ENCODE measurements at places on chromosomes 2 and 18. TPM values are rescaled to one million over a fixed set of nuclear protein-coding genes. Genes with fewer than 3 reads are reported as not detected.

- H3K36me3 ChIP-seq, result 0 out of 2 replicates have a peak, but pooled peaks cover 5% of the 10 kb centered on the region
- H3K4me3 ChIP-seq, result no peak overlapping the region
- no peak for DNase-seq
- peaks cover 15% of the 10 kb centered on the region for H3K4me1 ChIP-seq
- no peaks in the 10 kb centered on the region for H3K27me3 ChIP-seq
These were observed 69.9 kb downstream of the PMS1 start for GRCh38 chr2:189854187-189854586.

- peaks cover 4% of the 10 kb centered on the region for H3K27me3 ChIP-seq
- H3K27ac ChIP-seq, result no peak overlapping the region
- no peak for DNase-seq
- no peak overlapping the region for H3K4me3 ChIP-seq
- no peaks in the 10 kb centered on the region for H3K36me3 ChIP-seq
These were observed 182.3 kb downstream of the LOXHD1 start for GRCh38 chr18:46474487-46475389.

DNA sequence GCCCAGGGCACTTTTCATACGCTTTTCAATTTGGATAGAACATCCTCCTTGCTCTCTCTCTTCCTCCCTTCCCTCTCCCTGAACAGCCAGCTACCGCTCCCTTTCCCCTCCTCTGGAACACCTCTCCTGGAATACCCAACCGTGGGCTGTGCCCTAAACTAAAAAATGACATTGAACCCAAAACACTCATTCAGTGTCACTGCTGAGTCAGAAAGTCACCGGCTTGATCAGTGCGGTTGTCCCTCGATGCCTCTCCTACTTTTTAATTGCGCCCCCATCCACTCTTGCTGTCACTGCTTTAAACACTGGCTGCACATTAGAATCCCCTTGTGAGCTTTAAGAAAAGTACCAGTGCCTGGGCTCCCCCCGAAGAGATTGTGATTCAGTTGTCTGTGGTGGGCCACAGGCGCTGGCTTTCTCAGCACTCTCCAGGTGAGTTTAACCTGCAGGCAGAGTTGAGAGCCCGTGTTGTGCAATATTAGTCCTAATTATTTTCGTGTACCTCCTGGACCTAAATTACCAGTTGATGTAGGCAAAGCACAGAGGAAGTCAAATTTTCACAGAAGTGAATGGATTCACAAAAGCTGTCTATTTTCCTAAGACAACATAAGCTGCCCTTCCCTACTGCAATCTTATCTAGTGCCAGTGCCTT, 302.0 kb downstream of the PRKCE start:
- no peaks in the 10 kb centered on the region for H3K36me3 ChIP-seq
- H3K4me1 ChIP-seq, result no peaks in the 10 kb centered on the region
- H3K27ac ChIP-seq, result no peak overlapping the region
- no peak overlapping the region for H3K4me3 ChIP-seq
- no peak for DNase-seq

DNA sequence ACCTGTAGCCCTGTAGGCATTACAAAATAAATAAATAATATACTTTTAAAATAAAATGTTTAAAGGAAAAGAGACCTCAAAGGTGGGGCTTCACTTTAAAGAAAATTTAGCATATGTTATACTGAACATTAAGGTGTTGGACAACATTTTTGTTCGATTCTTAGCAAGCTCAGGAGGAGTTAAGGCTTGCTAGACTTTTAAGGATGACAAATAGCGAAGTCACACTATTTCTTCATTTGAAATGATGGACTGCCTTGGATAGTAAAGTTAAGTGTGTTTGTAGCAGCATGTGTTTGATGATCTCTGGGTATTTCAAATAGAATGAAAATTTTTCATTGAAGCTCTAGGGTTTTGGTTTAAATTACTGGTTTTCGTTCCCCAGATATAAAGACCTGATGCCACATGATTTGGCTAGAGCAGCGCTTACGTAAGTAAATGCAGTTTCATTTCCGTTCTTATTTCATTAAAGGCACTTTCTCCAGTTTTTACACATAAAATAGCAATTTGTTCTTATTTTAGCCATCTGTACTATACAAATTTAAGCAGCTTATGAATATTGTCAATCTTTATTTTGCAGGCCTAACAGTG, 24.9 kb downstream of the HADHB start:
- H3K4me3 ChIP-seq, result no peak overlapping the region
- H3K27me3 ChIP-seq, result no peaks in the 10 kb centered on the region
- peaks cover 42% of the 10 kb centered on the region for H3K4me1 ChIP-seq
- H3K36me3 ChIP-seq, result 0 out of 2 replicates have a peak, but pooled peaks cover 6% of the 10 kb centered on the region

GRCh38 chr2:96913398-96914202, 43.7 kb upstream of the SEMA4C start:
- H3K27ac ChIP-seq, result no peak overlapping the region
- no peak overlapping the region for H3K4me3 ChIP-seq
- no peaks in the 10 kb centered on the region for H3K36me3 ChIP-seq
- no peaks in the 10 kb centered on the region for H3K4me1 ChIP-seq

NEU4 gene
- total RNA-seq, result not detected

OSGEPL1 gene
- 5.3 TPM for total RNA-seq

DNA sequence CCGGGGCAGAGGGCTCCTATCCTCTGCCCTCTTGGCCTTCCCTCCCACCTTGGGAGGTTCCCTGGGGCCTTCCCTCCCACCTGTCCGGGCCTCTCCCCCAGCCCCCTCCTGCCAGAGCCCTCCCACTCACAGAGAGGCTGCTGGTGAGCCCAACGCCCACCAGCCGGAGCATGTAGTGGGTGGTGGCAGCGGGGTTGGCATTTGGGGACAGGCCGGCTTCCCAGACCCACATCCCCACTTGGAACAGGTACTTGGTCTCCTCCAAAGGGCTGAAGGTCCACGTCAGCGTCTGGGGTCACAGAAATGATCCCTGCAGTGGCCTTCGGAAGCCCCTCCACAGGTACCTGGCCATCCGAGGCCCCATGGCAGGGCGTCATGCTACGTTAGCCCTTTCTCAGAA, 19.3 kb downstream of the CFAP65 start:
- DNase-seq, result no peak
- no peaks in the 10 kb centered on the region for H3K36me3 ChIP-seq
- no peaks in the 10 kb centered on the region for H3K4me1 ChIP-seq

ZBTB7C gene
- not detected for total RNA-seq

MROH2A gene
- not detected for total RNA-seq

NEB gene
- 1.3 TPM for total RNA-seq
